Activated T-cell treated with anti-CD3 and anti-CD28 coated beads, Interleukin-2, amount 50 U/mL, for 1 hour (primary cell): ENCODE measurements at places on chromosomes 4 and X.
A peak's percentile ranks its signal among the peaks of the same experiment; 100 is the strongest.

- no peak for DNase-seq
Observed at GRCh38 chr4:4986841-4987240, 32.4 kb downstream of the CYTL1 start.

DNA sequence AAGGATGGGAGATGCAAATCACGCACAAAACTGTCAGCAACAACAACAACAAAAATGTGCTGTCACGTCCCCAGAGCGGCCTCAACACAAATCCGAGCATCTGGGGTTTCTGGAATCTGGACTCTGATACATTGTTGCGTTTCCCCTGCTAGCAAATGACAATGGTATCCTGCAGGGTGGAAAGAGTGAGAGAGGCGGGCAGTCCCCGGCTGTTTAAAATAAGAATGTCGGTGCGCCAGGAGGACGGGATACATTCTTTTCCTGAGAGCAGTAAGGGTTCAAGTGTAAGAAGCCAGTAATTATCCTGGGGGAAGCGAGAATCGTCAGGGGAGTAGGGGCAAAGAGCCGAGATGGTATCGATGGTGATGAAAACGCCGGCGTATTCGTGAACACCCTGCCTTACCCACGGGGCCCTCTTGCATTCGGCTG is 310.2 kb downstream of the ASMT start:
- DNase-seq, result no peak

DNA sequence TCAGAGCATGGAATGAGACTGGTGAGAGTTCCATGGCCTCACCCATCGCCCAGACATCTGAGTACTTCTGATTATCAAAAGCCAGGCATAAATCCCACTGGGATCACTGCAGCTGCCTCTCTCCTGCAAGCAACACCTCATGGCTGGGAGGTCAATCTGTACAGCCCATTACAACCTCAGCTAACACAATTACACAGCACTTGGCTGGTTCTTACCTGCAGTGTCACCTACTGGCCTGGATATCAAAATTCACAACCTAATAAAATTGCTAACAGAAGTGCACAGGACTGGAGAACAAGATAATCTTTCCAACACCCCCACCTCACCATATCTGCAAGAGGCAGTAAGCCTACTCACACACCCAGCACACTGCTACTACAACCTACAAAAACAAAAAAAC is 341.7 kb upstream of the NDST3 start:
- no peak for DNase-seq

DNA sequence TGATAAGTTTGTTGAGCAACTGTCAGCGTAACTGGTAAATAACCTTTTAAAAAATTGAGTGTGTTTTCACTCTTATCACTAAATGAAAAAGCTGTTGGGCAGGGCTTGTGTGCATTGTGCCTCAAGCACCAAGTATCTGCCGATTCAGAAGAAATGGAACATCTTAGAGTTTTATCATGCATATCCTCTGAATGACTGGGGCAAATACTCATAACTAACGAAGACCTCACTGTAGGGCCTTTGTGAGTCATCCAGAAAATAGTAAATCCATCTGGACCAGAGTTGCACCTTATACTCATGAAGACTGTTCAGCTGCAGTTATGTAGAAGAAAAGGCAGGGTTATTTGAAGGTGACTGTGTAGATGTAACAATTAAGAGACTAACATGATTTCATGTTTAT is 222.1 kb downstream of the CAMK2D start:
- no peak for DNase-seq

DNA sequence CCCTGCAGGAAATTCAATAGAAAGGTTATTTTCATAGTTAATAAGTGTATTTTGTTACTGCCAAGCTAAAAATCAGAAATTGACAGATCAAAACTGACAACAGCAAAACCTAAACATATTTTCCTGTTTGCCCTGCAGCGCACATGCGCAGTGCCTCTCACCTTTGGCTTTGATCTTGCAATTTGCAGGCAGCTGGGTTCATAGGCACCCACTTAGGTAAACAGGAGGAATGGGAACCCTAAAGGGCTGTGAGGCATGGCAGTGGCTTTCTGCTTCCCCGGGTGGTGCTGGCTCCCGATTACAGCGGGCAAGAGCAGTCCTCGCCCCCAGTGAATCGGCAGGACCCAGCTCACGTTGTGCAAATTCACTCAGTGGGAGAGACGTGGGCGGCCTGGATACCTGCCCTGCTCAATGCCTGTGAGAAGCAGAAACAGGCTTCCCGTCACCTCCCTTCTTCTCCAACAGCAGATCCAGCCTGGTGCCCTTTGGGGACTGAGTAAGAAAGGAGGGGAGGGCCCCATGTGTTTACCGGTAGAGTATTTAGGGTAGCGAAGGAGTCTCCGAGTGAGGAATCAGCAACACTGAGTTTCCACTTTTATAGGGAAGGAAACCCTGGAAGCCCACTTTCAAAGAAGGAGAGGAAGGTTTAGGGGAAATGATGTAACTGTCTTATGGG is 25.7 kb downstream of the CCKAR start:
- no peak for DNase-seq

GRCh38 chrX:141701072-141701471 is 2.5 kb upstream of the SPANXD start:
- DNase-seq, result no peak

DNA sequence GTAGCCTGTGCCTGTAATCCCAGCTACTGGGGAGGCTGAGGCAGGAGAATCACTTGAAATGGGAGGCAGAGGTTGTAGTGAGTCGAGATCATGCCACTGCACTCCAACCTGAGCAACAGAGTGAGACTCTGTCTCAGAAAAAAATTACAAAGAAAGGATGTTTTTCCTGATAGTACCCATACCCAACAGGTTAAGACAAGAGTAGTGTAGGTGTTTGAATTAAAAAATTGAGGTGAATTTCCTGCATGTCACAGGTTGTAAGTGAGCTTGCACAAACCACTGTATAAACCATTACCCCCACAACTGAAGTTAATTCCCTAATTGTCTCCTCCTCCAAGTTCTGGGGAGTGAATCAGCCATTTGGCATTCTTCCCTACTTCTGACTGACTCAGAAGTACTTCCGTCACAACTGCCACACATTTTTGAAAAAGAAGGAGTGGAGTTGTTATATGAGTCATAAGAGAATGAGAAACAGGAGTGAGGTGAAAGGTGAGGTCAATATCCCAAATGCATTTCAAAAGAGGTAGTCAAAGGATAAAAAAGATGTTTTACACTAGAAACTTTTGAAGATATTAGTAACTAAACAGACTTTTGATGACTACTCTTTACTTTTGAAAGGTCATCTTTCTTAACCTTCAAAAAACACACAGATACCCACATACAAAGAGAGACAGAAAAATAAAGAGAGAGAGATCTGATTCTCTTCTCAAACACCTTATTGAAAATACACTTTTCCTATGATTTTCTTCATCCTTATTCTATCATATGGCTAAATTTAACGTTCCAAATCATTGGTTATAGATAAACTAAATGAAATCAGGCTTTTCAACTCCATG is 134.5 kb downstream of the BTC start:
- DNase-seq, result no peak

DNA sequence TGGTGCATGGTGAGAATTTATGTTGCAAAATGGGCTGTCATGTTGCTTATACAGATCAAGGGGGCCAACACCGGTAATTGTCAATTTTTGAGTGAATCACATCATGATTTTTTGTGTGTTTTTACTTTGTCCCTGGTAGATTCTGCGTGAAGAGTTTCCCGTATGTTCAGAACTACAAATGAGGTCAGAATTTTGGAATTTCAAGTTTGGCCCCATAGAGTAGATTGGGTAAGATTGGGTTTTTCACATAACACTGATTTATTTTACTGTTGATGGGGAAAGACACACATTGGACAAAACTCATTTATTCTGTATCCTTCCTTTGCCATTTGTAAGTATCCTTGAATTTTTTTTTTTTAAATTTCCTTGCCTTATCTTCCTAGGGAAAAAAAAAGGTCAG is 158.5 kb upstream of the MXRA5 start:
- DNase-seq, result no peak

- DNase-seq, result no peak
Observed at GRCh38 chr4:133581996-133582619, 433.0 kb downstream of the PCDH10 start.

DNA sequence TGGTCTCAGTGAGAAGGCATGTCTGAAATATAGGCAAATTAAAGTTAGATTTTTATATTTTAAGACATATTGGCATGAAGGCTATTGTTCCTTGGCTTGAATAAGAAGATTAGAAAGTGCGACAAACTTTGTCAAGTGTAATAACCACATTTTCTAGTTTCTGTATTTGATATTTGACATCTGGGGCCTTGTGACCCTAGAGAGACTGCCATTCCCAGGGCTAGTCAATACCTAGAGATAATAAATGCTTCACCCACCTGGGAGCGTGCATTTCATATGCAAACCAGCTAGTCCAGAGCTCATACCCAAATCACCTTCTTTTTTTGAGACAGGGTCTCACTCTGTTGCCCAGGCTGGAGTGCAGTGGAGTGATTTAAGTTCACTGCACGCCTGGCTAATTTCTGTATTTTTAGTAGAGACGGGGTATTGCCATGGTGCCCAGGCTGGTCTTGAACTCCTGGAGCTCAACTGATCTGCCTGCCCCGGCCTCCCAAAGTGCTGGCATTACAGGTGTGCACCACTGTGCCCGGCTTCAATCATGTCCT is 62.6 kb downstream of the COQ2 start:
- no peak for DNase-seq

DNA sequence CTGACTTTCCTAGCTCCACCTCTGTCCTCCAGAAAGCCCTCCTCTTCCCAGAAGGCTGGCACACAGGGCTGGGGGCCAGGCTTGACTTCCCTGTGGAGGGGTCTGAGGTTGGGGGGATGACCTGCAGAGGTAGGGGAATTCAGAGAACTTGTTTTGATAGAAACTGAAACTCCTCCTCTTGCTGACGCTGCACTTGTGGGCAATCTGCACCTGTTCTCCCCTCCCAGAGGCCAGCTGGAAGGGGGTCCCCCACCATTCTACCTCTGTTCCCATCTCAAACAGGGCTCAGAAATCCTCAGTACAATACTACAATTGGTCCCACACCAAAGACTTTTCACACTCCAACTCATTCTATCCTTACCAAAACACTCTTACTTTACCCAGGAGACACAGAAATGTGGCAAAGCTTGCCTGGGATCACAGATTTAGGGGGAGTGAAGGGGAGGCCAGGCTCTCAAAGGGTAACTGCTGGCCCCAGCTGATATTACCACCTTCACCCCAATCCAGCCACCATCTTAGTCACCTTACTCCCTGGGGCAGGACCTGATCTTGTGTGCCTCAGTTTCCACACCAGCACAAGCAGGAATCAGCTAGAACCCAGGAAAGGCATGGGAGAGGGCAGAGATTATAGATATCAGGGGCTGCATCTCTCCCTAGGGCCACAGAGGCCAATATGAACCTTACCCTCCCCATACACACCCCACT is 18.5 kb downstream of the OTUD5 start:
- DNase-seq, result peak; percentile 58

DNA sequence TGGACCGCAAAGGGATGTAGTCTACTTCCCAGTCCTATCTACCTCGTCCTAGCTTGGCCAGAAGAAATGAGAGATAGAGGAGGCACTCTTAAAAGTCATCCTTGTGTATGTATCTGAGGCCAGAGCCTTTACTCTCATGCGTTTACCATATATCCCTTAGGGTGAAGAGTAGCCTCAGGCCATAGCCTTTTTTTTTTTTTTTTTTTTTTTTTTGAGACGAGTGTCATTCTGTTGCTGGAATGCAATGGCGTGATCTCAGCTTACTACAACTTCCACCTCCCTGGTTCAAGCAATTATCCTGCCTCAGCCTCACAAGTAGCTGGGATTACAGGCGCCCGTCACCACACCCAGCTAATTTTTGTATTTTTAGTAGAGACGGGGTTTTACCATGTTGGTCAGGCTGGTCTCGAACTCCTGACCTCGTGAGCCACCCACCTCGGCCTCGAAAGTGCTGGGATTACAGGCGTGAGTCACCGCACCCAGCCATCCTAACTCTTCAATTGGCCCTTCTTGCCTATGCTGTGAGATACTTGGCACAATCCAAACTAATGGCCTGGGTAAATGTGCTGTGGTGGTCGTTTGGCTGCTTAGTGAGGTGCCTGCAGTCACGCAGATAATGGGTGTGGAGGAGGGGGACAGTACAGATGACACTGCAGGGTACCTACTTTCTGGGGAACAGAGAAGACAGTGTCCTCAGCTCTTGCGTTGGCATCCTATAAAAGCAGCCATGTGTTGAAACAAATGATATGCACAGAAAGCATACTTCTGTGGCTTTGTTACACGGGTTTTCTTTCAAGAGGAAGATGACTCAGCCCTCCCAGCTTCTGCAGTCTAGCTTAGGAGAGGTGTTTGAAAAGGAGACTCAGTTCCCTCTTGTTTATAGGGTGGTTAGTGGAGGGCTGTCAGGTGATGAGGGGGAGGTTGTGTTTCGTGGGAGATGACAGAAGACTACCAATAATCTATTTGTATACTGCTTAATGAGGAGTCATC is 10.4 kb upstream of the DGAT2L6 start:
- DNase-seq, result no peak

- no peak for DNase-seq
Observed at GRCh38 chr4:90960840-90961239, 833.6 kb downstream of the CCSER1 start.

DNA sequence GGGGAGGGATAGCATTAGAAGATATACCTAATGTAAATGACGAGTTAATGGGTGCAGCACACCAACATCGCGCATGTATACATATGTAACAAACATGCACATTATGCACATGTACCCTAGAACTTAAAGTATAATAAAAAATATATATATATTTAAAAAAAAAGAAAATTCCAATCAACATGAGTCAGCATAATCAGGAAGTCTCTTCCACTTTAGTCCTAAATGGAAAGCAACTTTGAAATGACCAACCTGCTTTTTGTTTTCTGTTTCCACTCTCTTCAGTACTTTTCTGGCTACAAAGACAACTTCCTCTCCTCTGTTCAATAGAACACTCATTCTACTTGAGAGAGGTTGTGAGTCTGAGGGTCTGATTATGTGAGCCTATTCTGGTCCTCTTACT is 13.5 kb upstream of the MAGEA8 start:
- DNase-seq, result no peak

GRCh38 chr4:67396008-67396407 is 149.3 kb downstream of the CENPC start:
- DNase-seq, result no peak

DNA sequence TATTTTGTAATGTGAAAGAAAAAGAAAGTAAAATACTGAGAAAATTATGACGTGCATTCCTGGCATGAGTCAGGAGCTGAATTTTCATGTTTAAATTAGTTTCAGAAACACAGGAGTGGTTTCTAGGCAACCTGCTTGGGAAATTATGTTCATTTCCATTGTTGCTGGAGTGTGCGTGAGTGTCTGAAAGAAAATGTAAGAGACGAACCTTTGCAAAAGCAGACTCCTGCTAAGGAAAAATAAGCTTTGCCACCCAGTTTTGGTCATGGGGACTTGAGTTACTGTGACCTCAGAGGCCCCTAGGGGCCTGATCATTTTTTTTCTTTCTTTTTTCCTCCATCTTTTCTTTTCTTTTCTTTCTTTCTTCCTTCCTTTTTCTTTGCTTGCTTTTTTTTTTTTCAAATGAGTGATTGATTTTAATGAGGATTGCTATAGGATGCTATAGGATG is 18.8 kb upstream of the CHRNA9 start:
- DNase-seq, result no peak

DNA sequence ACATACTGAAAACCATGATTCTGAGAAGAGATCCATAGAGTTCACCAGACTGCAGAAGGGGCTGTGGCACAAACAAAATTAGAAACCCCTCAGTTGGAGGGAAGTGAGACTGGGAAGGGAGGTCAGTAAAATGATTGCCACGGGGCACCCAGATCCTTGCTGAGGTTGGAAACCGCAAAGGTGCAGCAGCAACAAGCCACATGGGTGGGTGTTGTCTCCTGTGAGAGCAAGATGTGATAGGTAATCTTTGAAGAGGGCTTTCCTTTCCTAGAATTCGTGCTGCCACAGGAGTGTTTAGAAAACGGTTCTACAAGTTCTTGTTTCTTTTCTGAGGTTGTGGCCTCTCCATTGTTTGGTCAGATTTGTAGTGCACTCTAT is 85.5 kb downstream of the NFKB1 start:
- peak; percentile 55 for DNase-seq
